Endothelial cell of coronary artery (primary cell): ENCODE measurements at places on chromosomes 7 and 10. TPM values are rescaled to one million over a fixed set of nuclear protein-coding genes. Genes with fewer than 3 reads are reported as not detected.

The AASS gene
- 29.4 and 42.1 TPM in 2 replicates for total RNA-seq

The PSTK gene
- 4.0 and 5.8 TPM in 2 replicates for total RNA-seq

The PRKCQ gene
- 0.75 and 0.81 TPM in 2 replicates for total RNA-seq

The CALHM1 gene
- total RNA-seq = not detected in 2 replicates

The UMAD1 gene
- total RNA-seq = 4.0 and 4.8 TPM in 2 replicates

The TMEM178B gene
- 0.75 TPM in 1 of 2 replicates, not detected in the other for total RNA-seq

The GJD4 gene
- under 0.01 and 0.09 TPM in 2 replicates for total RNA-seq

The RPEL1 gene
- under 0.01 TPM in 1 of 2 replicates, not detected in the other for total RNA-seq

The PITX3 gene
- not detected in 2 replicates for total RNA-seq

The PRSS1 gene
- total RNA-seq = not detected in 2 replicates

The ABCB1 gene
- 3.0 and 9.8 TPM in 2 replicates for total RNA-seq

The ELFN1 gene
- total RNA-seq = 0.28 and 1.2 TPM in 2 replicates

The ERV3-1 gene
- total RNA-seq = 12.1 and 17.1 TPM in 2 replicates

The MMP21 gene
- under 0.01 and 0.09 TPM in 2 replicates for total RNA-seq

The TLX1 gene
- total RNA-seq = 0.18 TPM in 1 of 2 replicates, not detected in the other

The LLCFC1 gene
- total RNA-seq = not detected in 2 replicates

The PTPRZ1 gene
- 0.56 TPM in 1 of 2 replicates, not detected in the other for total RNA-seq

The LIPF gene
- total RNA-seq = not detected in 2 replicates

The STOX1 gene
- 0.09 TPM in 2 replicates for total RNA-seq

The MYH16 gene
- total RNA-seq = 0.38 and 0.72 TPM in 2 replicates

The AZGP1 gene
- total RNA-seq = not detected in 2 replicates

The ACADSB gene
- total RNA-seq = 3.2 and 3.9 TPM in 2 replicates

The ORC5 gene
- total RNA-seq = 18.3 and 22.4 TPM in 2 replicates

The TMEM130 gene
- total RNA-seq = not detected in 2 replicates

The NME8 gene
- total RNA-seq = not detected in 2 replicates

The ASAH2B gene
- 1.4 and 1.6 TPM in 2 replicates for total RNA-seq
